ENCODE measurements at places on chromosomes 5 and 9.

DNA sequence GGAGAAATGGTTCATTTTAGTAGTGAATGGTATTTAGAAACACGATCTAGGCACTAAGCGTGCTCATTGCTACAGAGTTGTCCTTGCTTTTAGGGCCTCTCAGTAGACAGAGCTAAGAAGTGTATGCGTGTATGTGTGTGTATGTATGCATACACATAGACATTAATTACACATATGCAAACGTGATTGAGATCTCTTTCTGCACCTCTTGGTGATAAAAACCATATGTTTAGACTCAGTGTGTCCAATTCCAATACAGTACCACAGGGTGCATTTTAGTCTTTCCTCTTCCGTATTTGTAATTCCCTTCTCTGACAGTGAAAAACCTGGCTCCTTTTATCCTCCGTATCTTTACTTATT lies 13.1 kb downstream of the TRIO start:
- no peak for DNase-seq

DNA sequence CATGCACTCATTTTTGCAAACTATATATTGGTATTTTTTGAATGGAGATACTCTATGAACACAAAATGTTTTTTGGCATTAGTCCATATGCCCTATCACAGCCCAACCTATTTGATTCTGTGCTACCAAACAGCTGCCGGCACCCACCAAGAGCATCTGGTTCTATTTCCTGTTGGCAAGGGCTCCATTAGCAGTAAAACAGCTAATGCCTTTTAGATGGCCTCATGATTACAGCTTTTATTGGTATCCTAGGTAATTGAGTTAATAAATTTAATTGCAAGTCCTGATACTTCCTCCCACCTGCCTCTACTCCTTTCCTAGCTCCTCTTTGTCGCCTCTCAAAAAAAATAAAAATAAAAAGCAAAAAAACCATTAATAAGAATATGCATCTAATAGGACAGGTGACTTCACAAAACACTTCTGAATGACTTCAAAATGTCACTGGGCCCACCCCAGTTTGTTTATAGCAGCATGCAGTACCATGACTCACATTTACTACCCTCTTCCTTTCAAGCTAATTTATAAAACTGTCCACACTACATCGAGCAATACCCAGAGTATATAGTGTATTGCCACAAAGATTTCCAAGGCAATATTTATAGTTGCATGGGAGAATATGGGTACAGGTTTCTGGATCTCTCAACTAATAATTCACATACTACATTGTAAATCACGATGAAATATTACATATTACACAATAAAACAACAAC lies 620.4 kb downstream of the SLCO4C1 start:
- no peak for DNase-seq

- no peak for DNase-seq
Measured at GRCh38 chr9:126699401-126699881, 85.7 kb downstream of the LMX1B start.

DNA sequence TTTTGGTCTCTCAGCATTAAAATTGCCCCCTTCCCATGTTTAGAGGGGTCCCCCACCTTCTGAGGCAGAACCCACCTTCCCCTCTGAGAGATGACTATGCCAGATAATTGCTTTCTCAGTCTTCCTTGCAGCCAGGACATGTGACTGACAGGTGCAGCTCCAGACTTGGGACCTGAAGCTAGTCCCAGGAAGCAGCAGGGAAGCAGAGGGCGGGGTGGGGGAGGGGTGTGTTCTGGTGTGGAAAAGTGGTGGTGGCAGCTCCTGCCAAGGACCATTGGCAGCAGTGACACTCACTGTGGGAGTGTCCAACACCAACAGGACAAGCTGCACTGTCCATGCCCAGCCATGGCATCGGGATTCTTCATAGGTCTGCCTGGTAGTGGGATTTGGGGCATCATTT lies 2.3 kb downstream of the EIF4E1B start:
- no peak for DNase-seq

DNA sequence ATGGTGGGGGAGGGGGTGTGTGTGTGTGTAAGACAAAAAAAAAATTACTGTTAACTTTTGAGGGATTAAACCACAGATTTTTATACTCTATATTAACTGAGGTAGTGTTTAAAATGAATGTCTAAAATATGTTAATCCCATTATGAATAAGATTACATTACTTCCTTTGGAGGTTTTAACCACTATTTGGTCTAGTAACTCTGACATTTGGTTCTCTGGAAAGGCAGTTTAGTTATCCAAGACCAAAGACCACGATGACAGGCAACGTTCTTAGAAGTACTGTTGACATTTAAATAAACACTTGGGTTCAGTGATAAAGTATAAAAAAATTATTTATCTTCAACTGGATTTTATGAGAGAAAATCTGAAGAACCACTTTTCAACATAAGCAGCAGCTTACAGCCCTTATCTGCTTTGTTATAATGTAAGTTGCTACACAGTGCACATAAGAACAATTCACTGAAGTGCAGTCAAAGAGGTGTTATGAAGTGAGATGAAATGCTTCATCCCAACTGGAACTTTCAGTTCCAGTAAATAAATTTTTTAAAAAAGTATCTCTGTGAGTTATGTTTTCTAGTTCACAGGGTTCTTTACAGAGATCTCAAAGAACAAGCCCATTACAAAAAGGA lies 94.5 kb downstream of the OSMR start:
- DNase-seq: no peak

GRCh38 chr5:9387879-9388278 lies 158.0 kb downstream of the SEMA5A start:
- no peak for DNase-seq
